ENCODE measurements at places on chromosomes 7 and 10.

GRCh38 chr10:78300526-78300925 lies 266.9 kb downstream of the RPS24 start:
- no peak for DNase-seq

GRCh38 chr7:121800916-121801675 lies 71.9 kb upstream of the PTPRZ1 start:
- no peak for DNase-seq

DNA sequence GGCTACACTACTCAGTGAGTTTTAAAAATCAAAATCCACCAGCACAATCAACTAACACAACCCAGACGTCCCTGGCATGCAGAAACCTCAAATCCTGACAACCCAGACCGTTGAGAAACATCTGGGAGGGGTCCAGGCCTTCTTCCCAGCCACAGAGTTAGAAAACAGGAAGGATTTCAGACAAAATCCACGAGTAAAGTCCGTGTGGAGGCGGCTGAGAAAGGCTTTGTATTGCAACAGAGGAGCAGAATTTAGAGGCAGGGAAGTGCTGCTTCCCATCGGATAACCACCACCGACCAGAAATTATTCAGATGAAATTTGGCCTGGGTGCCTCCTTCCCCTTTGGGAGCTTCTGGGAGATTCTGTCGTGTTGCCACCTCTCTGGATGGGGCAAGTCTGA lies 61.5 kb downstream of the TNS3 start:
- no peak for DNase-seq

DNA sequence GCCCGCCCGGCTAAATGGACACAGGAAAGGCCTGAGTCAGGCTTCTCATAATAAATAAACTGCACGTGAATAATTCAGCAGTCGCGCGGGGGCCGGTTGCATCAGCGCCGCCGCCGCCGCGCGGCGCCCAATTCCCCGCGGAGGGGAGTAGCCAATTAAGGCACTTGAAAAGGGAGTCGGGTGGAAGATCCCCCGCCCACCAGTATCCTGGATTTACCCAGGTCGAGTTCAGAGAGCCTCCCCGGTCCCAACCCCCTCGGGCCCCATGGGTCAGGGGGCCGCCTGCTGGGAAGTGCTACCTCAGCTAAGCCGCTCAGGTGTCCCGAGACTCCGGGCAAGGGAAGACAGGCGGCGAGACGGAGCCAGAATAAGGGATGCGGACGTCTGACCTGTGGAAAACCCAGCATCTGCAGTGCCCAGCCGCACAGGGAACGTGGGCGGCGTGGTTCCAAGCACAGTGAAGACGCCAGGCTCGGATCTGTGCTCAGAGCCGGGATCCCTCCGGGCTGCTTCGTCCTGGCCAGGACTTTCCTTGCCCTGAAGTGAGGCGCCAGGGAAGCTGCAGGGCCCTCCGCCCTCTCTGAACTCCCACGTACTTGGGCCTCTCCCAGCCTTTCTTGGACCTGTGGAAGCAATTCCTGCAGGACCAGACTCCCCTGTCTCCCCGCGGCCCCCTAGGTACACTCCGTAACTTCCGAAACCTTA lies 7.3 kb upstream of the LBX1 start:
- no peak for DNase-seq

GRCh38 chr7:131781-132482 lies 60.4 kb upstream of the FAM20C start:
- no peak for DNase-seq

DNA sequence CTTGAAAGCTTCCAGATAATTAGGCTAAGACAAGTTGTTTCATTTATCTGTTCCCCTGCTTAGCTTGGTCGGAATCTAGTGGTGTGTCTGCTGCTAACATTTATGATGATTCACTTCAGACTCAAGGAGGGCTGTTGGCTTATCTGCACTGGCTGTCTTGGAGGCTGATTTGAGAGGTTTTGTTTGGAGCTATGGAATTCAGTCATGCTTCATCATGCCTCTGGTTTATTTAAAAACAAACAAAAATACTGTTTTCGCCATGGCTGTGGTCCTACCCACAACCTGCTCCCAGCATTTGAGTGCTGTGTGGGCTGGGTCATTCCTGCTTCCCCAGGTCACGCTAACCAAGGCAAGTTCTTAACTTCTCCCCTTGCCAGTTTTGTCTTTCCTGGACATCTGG lies 11.7 kb upstream of the ARPC1B start:
- no peak for DNase-seq

DNA sequence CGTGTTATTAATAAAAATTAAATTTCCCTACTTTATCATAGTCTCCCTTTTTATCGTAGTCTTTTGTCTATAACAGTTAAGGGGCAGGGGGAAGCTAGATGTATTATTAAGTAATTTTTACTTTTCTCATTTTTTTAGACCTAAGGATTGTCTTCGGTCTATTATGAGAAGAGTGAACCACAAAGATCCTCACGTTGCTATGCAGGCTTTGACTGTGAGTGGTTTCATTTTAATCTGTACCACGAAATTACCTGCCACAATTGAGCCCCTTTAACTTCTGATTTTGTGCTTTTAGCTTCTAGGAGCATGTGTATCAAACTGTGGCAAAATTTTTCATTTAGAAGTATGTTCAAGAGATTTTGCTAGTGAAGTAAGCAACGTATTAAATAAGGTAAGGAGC lies 40.6 kb downstream of the STAM start:
- DNase-seq, result no peak

DNA sequence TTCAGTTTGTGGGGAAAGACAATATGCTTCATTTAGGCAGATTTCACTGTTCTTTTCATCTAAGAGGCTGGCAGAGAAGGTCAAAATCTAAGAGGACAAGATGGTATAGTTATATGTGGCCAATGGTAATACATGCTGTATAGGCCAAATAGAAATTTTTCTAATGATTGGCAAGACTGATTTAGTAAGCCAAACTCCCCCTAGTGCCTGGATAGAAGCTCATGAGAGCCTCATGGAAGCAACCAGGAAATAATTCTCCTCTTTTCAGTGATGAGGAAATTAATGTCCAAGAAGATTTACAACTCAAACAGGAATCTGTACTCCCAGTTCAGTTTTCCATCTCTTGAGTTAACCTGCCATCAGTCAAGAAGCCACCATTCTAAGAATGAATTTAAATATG lies 253.6 kb upstream of the PHF14 start:
- DNase-seq, result no peak

GRCh38 chr10:118746246-118746645 lies 8.5 kb downstream of the CACUL1 start:
- DNase-seq, result no peak

DNA sequence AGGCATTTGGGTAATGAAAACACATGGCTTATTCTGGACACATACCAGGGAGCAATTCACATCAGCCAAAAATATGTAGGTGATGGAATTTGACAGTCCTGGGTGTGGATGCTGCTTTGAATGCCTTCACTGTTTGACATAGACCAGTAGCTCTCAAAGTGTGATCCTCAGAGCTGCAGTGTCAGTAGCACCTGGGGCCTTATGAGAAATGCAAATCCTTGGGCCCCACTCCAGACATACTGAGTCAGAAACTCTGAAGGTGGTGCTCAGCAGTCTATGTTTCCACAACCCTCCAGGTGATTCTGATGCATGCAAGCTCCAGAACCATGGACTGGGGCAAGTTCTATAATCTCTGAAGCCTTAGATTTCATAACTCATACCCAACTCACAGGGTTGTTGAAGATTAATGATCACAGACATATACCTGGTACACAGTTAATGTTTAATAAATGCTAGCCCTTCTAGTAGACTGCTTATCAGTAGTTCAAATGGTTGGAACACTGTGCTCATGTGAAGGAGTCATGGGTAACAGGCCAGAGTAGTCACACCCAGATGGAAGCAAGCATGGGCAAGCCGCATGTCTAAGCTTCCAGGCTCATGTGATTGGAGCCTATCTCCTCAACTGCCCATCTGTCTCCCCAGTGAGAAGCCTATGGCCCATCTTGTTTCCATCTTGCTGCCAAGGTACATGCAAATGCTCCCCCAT lies 715.7 kb downstream of the GRID1 start:
- no peak for DNase-seq

GRCh38 chr7:32150039-32150438 lies 79.8 kb upstream of the PDE1C start:
- no peak for DNase-seq

- DNase-seq, result no peak
Measured at GRCh38 chr7:135337977-135338550, 104.4 kb downstream of the STRA8 start.

GRCh38 chr10:63866075-63866746 lies 345.0 kb downstream of the REEP3 start:
- peak; percentile 46 for DNase-seq

- DNase-seq, result no peak
Measured at GRCh38 chr7:28395404-28395803, 16.9 kb upstream of the CREB5 start.

DNA sequence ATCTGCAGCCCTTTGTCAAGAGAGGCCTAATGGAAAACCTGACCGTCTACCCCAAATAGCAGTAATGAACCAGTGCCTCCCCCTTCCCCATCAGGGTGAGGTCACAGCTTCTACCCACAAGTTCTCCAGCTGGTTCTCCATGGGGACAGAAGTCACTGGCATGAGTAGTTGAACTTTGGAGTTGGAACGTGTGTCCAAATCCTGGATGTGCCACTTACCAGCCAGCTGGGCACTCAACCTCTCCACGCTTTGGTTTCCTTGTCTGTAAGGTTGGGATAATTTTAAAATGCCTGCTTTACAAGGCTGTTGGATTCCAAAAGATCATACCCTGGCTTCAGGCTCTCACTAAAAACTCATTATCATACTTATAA lies 25.6 kb downstream of the PRLHR start:
- no peak for DNase-seq

DNA sequence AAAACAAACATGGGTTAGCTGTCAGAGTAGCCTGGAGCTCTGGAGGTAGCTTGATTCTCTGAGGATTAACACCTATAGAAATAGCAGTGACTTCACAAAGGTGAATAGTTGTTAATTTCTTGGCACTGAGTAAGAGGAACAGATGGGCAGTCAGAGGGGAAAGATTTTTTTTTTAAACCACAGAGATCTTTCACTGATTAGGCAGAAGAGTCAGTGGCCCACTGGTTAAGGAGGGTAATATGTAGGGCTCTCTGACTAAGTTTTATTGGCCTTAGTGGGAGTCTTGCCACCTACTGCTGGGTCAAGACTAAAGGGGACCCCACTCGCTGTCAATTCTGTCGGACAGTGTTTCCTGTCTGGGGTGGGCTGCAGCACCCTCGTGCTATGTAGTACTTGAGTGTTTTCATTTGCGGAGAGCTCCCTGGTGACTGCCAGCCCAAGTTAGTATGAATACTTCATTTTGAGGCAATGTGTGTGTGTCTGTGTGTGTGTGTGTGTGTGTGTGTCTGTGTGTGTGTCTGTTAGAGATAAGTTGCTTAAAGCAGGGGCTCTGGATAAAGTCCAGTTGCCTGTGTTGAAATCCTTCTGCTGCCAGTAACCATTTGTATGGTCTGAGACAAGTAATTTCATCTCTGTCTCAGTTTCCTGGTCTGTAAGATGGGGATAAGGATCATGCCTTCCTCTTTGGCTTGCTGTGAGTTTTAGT lies 145.2 kb downstream of the ARID5B start:
- peak; percentile 77 for DNase-seq
